Stimulated activated CD8-positive, alpha-beta memory T cell treated with anti-CD3 and anti-CD28 coated beads, Interleukin-7, amount 100 ng/mL, for 1 hour (primary cell): ENCODE measurements at places on chromosomes 3 and 15.

DNA sequence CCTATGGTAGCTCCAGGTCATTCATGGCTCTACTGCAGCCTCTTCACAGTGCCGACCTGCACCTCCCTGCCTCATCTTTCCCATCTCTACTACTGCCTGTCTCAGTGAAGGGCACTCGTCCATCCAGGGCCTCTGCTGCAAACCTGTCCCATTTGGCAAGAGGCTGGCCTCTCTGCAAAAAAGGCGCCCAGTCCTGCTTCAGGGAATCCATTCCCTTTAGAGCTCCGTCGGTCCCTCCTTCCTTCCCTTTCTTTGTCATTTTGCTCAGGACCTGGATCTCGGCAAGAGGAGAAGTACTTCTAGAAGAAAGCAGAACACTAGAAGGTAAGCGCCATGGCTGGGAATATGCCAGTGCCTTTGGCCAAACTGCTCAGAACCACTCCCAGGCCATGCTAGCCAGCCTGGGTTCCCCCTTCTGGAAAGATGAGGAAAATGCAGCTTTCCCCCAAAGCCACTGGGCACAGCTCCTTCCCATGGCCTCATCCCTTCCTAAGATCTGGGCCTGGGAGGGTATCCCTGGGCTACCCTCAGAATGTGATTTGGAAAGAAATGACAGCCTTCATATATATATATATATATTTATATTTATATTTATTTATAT, 6.4 kb upstream of the ISL2 start:
- no peak for DNase-seq

- DNase-seq: no peak
Observed at GRCh38 chr3:137509354-137510045, 254.6 kb upstream of the SOX14 start.

DNA sequence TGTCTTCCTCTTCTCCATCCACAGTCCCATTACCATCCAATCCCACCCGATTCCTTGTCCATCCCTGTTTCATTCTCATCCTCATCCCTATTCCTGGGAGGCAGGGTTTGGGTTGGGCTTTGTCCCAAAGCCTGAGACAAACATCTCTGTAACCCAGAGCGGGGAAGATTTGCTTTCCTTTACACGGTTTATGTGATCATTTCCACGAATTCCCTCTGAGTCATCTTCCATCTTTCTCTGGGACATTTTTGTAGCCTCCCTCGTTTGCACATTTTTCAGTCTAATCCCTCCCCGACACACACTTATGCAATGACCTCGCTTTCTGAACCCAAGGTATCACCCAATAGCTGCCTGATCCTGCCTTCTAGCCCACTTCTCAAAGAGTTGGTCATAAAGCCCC, 22.8 kb downstream of the DUOX2 start:
- DNase-seq: no peak

DNA sequence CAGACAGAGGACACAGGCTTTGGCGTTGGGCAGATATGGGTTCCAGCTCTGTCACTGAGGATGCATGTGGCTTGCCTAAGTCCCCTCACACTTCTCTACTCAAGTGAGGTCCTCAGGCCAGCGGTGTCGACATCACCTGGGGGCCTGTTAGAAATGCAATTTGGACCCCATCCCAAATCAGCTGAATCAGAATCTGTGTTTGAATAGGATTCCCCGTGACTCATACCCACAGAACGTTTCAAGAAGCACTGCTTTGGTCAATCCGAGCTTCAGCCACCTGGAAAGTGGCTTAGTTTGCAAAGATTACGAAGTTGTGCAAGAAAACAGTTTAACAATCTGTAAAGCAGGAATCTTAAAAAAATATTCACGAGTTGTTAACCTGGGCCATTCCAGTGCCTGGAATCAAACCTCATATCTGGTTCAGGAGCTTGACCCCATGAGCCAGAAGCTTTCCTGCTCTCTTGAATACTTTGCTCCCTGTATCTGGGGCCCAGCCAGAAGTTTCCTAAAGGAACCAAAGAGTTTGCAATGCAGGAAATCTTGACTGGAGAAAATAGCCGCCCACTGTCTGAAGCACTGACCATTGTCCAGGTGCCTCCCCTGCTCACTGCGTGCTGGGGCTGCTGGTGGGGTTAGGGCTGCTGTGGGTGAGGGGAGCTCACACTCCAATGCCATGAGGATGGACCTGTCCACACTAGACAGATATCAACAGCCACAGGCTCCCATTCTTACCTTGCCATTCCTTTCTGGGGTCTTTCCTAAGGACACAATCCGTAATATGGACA, 208.5 kb upstream of the LINGO1 start:
- DNase-seq: no peak

DNA sequence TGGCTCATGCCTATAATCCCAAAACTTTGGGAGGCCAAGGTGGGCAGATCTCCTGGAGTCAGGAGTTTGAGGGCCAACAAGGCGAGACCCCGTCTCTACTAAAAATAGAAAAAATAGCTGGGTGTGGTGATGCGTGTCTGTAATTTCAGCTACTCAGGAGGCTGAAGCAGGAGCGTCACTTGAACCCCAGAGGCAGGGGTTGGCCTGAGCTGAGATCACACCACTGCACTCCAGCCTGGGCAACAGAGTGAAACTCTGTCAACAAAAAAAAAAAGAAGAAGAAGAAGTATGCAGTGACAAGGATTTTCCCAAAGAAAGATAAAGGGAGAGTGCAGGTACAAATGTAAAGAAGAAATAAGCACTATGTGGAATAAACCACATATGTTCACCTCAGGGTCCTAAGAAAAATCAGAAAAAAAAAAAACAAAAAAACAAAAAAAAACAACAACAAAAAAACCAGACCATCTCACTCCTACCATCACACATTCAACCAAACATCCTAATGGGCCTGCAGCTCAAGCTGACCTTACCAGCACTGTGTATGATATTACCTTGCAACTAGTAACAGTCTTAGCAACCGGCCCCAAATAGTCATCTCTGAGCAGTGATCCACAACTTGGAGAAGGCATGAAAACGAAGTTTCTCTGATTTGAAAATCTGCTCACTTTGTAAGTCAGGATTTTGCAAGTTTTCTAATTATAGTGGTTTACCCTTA, 296.7 kb upstream of the PROK2 start:
- DNase-seq: no peak

DNA sequence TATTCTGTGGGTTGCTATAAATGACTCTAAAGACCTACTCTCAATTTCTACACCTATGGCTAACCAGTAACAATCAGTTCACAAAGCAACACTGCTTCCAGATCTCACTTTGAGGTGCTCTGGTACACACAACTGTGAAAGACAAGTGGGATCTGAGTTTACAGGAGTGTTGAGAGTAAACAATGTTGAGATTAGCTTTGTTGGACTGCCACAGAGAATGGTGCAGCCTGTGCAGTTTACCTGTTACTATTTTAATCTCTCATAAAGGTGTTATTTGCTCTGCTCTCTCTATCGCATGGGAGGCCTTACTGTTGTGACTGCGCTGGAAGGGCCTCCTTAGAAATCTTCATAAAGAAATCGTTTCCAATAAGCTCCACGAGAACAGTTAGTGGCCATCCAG, 112.0 kb downstream of the SOX2 start:
- DNase-seq: no peak

GRCh38 chr3:149395107-149396089, 17.9 kb upstream of the TM4SF1 start:
- no peak for DNase-seq
